ENCODE measurements at places on chromosomes 4 and X.

DNA sequence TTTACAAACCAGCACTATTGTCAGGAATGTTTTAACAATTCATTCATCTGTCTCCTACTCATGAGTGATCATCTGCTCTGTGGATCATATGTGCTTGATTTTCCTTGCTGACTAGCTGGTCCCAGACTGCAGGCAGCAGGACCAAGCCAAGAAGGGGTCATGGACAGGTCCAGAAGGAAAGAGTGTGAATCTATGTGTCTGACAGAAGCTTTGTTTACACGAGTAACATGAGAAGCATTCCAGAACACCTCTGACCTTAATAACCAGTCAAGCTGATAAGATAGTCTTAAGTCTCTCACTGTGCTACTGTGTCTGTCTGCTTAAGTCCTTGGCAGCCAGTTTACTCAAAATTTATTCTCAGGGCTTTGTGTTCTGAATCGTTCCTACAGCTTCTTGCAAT lies 39.0 kb downstream of the GUCY1A1 start:
- DNase-seq = no peak

GRCh38 chr4:16859031-16859430 lies 39.4 kb downstream of the LDB2 start:
- DNase-seq = no peak

GRCh38 chrX:132834741-132835140 lies 123.7 kb downstream of the HS6ST2 start:
- DNase-seq = no peak

DNA sequence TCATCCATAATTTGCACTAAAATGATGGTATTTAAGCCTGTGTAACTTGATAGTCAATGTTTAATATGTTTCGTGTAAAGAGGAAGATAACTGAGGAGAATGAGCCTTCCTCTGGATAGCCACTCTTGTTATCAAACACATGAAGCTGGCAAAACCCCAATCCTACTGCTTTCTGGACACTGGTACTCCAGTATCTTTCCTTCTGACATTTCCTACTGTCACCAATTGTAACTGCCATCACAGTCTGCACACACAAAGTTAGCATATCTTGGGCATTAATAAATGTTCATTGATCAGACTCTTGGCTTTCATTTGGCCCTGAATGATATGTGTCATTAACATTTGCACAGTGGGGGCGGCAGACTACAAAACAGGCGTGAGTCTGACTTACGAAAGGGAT lies 419.1 kb downstream of the TMA16 start:
- DNase-seq = peak; percentile 8

GRCh38 chrX:120736989-120737388 lies 107.1 kb upstream of the C1GALT1C1 start:
- no peak for DNase-seq

DNA sequence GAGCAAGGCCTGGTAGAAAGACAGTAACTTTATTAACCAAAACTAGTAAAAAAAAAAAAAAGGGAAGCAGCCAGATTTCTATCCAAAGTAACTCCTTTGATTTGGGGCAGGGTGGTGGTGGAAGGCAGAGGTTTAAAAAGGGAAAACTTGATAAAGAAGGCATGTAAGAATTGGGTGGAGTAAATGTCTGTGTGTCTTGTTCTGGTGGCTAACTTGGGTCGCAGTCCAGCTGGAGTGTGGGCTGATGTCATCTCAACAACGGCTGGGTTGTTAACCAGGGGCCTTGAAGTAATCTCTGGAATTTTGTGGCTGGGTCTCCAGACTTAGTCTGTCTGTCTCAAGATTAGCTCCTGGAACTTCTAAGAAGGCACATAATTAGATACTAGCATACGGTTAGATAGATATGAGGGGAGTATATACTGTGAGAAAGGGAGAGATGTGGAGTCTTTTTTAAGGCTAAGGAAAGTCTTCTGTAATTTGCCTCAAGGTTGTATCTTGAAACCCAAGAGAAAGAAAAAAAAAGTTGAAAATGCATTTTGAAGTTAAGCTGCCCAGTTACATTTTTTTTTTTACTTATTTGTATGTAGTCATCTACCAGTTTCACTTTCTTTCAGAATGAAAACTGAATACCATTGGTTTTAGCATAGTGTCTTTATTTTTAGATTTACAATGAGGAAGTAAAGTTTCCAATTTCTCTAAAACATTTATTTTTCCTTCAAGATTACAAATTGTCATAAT lies 48.3 kb downstream of the MTHFD2L start:
- peak; percentile 78 for DNase-seq

DNA sequence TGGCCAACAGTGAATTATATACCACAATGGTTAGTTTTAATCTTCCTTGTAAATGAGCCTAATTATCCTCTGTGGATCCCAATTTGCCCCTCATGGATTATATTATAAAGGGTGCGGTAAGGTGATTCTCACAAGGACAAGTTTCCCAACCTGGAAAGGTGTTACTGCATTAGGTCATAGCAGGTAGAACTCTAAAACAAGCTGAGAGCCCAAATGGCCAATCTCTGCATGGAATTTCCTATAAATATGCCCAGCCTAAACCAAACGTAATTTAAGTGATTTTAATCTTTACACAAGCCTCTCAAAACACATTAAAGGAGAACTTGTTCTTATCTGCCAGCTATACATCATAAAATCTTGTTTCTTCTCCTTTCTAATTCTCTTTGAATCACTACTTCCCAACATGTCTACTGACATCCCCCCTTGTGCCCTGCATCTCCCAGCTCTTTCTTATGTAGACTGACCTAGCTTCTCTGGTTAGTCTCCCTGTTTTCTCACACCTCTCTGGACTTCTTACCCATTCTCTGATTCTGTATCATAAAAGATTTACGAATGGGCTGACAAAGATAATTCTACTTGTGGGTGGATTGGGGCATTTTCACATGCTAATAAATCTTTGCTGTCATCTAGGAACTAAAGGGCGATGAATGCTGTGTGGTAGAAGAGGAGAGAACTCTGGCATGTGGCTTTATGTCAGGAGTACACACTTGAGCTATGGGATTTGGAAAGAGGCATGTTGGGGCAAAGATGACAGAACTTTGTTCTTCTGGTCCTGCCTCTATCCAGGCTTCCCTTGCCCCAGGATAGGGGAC lies 94.3 kb upstream of the PGRMC2 start:
- DNase-seq = no peak
